ENCODE measurements at places on chromosomes 7 and 10.

DNA sequence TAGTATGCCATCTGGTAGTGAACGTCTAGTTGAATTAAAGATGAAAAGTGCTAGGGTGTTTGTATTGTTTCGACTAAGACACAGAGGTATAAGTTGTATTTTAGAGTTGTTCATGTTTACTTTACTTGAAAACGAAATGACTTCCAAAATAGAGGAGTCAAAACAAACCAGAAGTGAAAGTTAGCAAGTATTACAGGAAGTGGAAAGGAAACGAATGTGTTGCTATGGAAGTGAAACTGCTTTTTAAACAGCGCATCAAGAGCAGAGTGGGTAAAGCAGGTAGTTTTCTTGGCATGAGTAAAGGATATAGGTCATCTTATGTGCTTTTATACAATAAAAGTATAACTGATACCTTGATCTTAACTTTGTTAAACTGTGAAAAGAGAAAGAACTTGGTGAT, 20.0 kb upstream of the GALNTL5 start:
- no peak for DNase-seq

DNA sequence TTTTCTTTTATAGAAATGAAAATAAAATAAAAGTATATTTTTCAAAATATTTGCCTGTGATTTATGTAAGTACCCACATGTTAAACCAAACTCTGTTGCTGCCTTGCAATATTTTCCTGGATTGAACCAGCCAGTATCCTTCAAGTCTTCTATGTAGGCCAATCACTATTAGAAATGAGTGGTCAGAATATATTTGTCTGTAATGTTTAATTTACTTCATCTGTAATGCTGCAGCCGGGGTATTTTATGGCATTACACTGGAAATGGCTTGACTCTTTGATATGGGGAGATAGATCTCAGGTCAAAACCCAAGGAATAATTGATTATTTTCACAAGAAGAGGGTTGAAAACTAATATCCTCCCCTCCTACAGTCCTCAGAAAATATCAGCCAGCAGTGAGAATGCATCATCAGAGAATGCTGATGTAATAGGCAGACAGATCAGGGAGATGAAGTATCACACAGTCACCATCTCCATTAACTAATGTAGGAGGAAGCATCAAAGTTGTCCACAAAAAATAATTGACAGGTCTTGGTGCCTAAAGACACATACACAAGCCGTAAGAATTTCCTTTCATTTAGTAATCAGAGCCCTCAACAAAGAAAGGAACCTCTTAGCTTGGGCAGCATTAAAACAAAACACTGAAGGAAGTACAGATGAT, 82.5 kb downstream of the VWDE start:
- DNase-seq = no peak

DNA sequence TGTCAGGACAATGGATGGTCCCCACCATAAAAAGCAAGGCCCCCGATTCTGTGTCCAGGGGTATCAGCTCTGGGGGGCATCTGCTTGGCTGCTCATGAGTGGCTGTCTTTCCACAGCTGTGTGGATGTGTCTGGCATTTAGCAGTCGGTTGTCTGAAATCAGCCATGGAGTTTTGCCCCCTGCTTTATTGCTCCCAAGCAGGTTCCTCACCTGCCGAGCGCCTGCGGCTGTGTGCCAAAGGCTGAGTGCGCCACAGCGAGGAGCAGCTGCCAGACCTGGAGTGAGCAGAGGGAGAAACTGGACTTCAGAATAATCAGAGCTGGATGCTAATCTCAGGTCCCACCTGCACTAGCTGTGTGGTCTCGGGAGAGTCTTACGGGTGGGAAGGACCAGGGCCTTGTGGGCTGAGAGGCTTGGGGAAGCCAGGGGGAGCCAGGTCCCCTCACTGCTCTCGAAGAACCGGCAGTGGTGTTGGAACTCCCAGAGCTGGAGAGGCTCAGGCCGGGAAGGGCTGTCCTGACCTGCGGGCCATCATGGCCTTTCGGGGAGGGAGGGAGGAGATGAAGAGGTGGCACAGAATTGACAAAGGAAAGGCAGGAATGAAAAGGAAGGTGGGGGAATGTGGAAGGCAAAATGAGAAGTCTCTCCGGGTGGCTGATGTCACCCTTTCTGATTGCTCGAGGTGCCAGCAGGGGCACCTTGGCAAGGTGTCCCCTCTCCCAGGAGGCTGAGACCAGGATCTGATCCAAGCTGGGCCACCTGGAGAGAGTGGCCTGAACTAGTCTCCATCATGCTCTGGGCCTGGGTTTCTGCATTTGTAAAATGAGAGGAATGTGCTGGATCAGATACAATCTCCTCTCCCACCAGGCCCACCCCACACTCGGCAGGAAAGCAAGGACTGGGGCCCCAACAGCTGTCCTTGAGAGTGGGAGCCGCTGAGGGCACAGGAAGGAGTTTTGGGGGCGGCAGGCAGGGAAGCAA, 30.2 kb upstream of the LEP start:
- DNase-seq = no peak

GRCh38 chr10:58608351-58608750, 95.7 kb downstream of the BICC1 start:
- DNase-seq = no peak

- DNase-seq = no peak
Observed at GRCh38 chr7:150568714-150569113, 1.5 kb downstream of the GIMAP4 start.

DNA sequence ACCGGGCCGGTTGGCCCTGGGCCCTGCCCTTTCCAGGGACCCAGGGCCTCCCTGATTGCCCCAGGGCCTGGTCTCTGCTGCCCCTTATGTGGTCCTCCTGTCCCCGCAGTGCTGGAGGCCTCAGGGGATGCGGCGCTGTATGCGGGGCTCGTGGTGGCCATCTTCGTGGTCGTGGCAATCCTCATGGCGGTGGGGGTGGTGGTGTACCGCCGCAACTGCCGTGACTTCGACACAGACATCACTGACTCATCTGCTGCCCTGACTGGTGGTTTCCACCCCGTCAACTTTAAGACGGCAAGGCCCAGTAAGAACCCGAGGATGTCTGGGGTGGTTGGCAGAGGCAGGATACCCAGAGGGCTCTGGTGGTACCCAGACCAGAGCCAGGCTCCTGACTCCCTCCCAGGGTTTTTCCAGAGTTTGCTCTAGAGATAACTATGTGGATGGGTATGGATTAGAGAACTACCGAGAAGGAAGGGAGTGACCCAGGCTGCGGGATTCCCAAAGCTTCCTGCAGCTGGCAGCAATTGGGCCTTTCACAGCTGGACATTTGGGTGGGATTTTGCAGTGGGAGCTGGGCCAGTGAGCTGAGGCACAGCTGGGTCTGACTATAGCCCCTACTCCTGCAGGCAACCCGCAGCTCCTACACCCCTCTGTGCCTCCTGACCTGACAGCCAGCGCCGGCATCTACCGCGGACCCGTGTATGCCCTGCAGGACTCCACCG, 28.1 kb upstream of the SLC29A3 start:
- no peak for DNase-seq

GRCh38 chr7:28854750-28855074, 103.4 kb downstream of the TRIL start:
- no peak for DNase-seq

- no peak for DNase-seq
Observed at GRCh38 chr7:39451901-39452300, 114.3 kb upstream of the YAE1 start.

DNA sequence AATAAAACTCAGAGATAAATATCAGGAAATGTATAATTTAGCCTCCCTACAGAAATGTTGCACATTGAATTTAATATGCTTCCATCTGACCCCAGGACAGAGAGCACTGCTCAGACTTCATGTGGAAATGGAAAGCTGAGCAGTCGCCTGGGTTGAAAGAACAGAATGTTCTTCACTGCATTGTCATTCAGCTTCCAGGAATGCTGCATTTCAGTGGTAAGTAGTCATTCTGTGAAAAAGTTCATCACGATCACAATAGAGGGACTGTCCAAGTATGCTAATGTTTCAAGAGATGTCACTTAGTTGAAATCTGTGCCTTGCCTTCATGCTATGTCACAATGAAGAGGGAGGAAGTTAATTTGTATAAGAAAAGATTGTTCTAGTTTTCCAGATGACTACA, 147.3 kb downstream of the NRCAM start:
- no peak for DNase-seq

- DNase-seq = no peak
Observed at GRCh38 chr10:44714451-44714850, 196.7 kb upstream of the TMEM72 start.

GRCh38 chr7:18974803-18975202, 142.6 kb downstream of the TWIST1 start:
- no peak for DNase-seq

GRCh38 chr10:111209692-111210091, 132.9 kb downstream of the ADRA2A start:
- peak; percentile 10 for DNase-seq

DNA sequence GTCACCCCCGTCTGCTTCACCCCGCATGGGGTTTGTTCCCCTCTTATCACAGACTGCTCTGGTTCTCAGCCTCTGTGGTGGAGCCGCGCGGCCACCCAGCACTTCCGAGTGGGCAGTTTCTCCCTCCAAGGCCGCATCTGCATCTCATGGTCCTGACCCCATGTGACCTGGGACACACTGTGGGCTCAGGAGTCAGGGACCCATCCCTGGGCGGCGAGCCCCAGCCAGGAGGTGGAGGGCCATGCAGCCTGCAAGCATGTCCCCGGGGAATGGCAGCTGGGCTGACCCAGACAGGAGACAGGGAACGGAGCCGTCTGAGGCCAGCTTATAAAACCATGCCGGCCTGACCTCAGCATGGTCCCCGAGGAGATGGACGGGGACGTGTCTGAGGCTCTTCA, 25.2 kb upstream of the TTYH3 start:
- DNase-seq = no peak

- no peak for DNase-seq
Observed at GRCh38 chr10:35203745-35204144, 77.1 kb downstream of the CREM start.

GRCh38 chr10:124238367-124238766, 145.0 kb upstream of the CHST15 start:
- no peak for DNase-seq

DNA sequence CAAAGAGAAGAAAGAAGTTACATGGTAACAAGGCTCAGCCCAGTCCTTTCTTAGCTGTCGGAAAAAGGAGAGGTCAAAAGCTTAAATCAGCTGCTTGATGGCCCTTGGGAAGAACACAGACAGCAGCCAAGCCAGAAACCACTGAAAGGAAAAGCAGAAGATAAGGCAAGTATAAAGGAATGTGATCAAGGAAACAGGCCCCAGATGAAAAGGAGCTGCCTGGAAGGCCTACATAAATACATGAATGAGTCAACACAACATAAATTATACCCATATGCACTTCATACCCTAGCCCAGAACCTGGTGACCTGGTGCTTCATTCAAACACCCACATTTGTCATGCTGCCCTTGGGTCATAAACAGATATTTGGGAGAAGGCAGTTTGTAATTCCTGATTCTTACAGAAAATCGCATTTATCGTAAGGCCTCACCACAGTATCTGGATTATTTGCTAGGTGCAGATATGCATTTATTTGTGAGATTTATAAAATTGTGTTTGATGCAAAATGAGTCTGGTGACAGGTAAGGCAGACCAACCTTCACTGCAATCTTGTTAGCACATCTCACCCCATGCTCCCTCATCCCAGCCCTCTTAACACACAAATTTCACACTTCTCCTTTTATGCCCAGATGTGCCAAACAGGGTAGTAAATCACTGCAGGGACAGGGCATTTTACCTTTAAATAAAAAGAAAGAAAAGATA, 94.9 kb upstream of the KCNIP2 start:
- DNase-seq = no peak

- DNase-seq = no peak
Observed at GRCh38 chr10:132687181-132687892, 98.6 kb downstream of the NKX6-2 start.

GRCh38 chr7:148720472-148720871, 21.8 kb downstream of the CUL1 start:
- no peak for DNase-seq

DNA sequence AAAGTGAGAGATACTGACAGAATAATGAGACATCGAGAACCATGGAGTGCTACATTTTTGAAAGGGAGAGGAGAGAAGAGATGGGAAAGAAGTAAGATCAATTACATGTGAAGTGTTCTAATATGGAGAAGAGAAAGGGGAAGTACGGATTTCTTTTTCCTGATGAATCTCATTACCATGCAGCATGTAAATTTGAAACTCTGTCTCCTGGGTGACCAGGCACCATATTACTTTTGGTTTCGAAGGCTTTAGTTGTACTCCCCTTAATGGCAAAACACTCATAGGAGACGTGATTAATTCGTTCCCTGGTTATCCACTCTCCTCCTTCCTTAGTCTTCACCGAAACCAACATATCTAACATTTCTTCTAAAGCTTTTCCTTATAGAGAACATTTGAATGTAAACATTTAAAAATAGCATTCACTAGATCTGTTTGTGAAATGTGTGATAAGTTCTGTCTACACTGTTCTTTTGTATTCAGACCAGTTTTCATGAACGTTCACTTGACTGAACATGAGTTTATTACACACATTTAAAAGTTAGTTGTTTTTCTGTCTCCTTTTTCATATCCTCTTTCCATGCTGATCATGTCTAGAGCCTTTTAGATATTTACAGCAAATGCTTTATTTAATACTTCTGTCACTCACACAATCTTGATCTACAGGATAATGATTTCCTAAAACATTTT, 80.2 kb upstream of the MSRB2 start:
- no peak for DNase-seq

DNA sequence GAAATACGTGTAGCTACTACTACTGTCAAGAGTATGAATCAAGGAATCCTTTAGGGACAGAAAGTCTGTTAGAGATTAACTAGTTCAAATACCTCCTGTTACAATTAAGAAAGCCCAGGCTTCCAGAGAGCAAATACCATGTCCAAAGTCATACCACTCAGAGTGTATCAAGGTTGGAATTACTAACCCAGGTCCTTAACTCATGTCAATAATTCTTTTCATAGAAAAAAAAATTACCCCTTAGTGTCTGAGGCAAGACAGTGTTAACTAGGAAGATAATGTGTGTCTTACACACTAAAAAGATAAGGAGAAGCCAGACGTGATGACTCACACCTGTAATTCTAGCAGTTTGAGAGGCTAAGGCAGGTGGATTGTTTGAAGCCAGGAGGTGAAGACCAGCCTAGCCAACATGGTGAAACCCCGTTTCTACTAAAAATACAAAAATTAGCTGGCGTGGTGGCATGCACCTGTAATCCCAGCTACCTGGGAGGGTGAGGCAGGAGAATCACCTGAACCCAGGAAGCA, 423.4 kb downstream of the SORCS1 start:
- DNase-seq = no peak

GRCh38 chr7:102436118-102436517, 2.7 kb downstream of the ORAI2 start:
- DNase-seq = no peak

DNA sequence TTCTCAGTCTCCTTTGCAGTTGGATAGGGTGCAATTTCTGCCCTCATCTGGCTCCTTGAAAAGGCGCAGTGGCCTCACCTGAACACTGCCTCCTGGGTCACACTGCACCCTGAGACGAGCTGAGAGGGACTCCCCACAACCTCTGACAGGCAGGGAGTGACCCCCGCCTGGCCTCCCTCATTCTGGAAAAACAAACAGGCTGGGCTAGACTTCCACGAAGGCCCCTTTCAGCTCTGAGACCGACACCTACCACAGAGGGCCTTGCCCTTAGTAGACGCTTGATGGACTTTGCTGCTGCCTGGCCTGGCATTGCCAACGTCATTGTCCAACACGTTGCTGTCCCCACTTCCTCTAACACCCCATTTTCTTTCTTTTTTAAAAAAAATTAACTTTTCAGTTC, 8.6 kb downstream of the FAM241B start:
- no peak for DNase-seq
